Fibroblast of pulmonary artery (primary cell): ENCODE measurements at places on chromosomes 6 and 20.

DNA sequence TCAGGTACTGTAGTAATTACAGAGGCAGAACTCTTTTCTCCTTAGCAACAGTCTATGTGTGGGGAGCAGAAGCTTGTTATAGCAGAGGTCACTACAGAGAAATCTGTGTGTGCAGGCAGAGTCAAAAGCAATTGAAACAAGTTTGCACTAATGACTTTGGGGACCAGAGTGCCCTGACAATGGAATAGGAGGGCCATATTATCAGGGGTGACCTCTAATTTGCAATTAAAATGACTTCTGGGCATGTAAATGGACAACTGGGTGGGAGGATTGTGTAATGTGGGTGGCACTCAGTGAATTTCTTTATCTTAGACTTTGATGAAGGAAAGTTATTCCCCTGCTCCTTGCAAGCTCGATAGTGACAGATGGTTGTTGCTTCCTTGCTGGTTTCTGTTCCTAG, 127.2 kb downstream of the PLCB4 start:
- no peak for DNase-seq

DNA sequence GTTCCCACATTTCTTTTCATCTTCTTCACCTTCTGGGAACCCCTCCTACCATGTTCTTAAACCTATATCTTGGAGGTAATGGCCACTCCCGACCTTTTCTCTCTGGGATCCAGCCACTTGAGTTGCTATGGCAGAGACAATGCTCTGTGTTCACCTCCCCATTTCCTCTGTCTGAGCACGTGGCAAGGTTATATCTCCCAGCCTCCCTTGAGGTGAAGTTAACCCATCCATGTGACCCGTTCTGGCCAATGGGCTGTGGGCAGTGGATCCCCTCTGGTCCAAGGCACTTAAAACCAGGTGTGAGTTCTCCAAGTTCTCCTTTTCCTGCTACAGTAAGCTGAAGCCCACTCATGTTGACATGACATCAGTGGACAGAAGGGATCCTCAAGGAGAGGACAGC, 261.4 kb downstream of the LRFN2 start:
- no peak for DNase-seq

DNA sequence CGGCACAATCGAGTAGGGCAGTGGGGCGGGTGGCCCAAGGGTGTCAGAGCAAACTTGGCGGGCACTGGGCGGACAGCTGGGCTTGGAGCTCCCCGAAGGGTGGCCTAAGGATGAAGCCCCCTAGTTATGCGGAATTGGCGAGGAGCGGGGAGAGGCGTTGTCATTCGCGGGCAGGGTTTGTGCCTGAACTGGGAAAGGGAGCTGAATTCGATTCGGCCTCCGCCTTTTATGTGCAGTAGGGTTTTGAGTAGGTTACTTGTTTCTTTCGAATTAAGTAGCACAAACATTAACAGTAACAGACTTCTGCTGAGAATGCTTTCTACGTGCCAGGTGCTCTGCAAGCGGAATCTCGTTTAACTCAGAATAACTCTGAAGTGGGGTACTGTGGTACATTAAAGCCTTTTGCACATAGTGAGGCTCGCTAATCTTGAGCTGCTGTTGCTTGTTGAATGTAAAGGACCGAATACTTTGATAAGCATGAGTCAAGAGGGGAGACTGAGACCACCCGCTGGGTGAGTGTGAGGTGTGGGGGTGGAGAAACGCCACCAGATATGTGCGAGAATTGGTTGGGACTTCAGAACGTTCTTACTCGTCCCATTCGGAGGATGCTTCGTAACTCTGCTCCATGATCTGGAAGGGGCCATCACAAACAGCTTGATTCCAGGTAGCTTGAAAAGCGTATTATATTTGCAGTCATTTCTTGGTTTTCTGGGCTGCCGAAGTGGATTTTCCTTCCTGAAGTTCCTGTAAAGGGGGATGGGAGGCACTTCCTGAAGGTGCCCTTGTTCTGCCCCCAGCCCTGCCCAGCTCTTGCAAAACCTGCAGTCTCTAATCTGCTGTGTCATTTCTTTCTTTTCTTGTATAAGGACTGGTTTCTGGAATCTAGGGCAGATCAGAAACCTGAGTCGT, 833 bp downstream of the RAB5IF start:
- DNase-seq = peak; percentile 59

- DNase-seq = peak; percentile 31
Measured at GRCh38 chr6:146339716-146340115, 203.9 kb upstream of the RAB32 start.

DNA sequence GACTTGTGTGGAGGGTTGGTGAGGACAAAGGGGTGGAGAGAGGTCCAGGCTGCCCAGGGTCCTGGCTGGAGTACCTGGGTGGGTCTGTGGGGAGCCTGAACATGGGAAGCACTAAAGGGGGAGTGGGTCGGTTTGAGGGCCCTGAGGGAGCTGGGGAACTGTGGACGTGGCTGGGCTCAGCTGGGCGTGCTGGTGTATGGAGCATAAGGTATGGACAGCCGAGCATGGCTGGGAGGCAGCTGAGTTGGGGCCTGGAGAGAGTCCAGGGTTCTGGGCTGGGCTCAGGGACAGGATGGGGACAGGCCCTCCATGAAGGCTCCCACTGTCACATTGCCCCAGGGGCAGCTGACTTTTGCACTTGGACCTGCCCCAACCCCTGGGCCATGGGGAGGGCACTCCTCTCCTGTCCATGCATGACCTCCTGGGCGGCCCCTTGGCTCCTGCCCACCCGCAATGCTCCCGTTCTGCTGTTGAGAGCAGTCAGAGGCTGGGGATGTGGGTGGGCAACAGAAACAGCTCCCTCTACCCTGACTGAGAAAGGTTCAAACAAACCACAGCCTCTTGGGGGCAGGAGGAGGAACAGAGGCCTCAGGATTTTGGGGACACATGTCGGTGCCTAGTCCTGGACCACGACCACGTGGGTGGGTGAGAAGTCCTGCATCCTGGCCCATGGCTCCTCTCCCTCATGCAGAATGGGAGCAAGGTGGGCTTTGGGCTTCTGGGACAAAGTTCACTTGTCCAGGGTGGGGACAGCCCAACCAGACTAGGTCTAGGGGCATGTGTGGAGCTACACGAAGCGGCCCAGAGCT, 4.5 kb downstream of the C20orf204 start:
- DNase-seq = no peak

GRCh38 chr6:34004706-34005105, 141.2 kb downstream of the GRM4 start:
- no peak for DNase-seq

DNA sequence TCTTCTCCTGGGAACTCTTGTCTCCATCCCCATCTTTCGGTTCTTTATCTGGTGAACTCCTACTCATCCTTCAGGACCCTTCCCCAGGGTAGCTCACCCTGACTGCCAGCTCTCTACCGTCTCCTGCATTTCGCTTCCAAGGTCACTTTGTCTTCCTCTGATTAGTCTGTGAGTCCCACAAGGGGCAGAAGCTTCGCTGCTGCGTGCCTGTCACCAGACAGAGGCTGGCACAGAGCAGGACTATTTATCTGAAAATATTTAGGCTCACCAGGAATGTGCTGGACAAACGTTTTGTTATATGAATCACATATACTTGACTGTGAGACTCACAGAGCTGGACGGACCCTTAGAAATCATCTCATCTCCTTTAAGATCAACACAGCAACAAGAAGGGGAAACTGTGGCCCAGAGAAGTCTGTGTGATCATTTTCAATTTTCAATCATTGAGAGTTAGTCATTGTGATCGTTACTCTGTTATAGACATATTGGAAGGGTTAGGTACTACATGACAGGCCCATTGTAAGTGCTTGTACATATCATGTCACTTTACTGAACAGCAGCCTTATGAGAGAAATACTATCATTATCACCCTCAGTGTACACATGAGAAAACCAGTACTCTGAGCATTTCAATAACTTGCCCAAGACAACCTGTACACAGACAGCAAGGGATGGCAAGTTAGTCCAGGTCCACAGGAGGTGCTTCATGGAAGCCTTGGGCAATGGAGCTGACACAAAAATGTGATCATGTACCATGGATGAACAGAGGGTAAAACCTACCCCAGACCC, 51.4 kb downstream of the JPH2 start:
- no peak for DNase-seq

- no peak for DNase-seq
Measured at GRCh38 chr6:79673947-79674346, 42.8 kb downstream of the SH3BGRL2 start.

- no peak for DNase-seq
Measured at GRCh38 chr20:49792006-49792405, 20.6 kb upstream of the SLC9A8 start.

DNA sequence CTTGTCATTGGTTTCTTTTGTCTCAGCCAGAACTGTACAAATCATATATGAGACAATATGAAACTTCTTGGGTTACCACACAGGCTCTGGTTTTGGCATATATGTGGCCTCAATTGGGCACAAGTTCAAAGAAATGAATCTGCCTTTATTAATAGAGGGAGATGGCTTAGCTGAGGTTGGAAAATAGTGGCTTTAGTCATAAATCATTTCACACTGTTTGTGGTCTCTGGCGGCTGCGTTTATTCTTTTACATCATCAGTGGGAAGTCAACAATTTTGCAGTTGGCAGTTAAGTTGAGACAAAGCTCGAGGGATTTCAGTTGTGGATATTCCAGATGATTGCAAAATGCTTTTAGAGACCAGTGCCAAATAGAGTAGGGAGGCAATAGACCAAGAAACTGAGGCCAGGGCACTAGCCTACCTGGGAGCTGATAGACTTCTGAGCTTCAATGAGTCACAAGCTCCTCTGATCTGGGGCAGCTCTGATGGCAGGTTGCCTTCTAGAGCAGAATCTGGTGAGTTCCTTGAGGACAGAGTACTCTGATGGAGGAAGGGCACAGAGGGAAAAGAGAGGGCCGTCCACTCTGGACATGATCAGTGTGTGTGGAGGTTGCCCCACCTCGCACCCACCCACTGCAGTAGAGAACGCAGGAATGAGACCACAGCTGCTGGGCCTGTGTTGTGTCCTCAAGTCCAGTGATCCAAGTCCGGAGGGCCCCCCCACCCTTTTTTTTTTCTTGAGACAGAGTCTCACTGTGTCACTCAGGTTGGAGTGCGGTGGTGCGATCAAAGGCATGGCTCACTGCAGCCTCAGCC, 73.5 kb downstream of the ARMC2 start:
- peak; percentile 85 for DNase-seq
